ENCODE measurements at places on chromosomes 5 and 9. TPM values are rescaled to one million over a fixed set of nuclear protein-coding genes. Genes with fewer than 3 reads are reported as not detected.

The OBP2B gene
- total RNA-seq: not detected

The MSANTD3 gene
- 70.1 TPM for total RNA-seq

The PHF24 gene
- total RNA-seq: 0.19 TPM

The MYORG gene
- 7.2 TPM for total RNA-seq

The NEUROG1 gene
- not detected for total RNA-seq

The IL33 gene
- 0.27 TPM for total RNA-seq

The FNIP1 gene
- total RNA-seq: 10.5 TPM

The NAA35 gene
- 26.6 TPM for total RNA-seq

The SLC6A19 gene
- 0.32 TPM for total RNA-seq

The VPS13A gene
- total RNA-seq: 10.1 TPM

The MRPS27 gene
- total RNA-seq: 62.9 TPM

The SPINK6 gene
- total RNA-seq: 0.27 TPM

The MAMDC4 gene
- 3.4 TPM for total RNA-seq

The AHRR gene
- 5.4 TPM for total RNA-seq

The IL4 gene
- not detected for total RNA-seq

The CDH12 gene
- not detected for total RNA-seq

The SLC34A3 gene
- total RNA-seq: 0.07 TPM

The PCDHGA12 gene
- not detected for total RNA-seq

The PCDHGB3 gene
- 0.21 TPM for total RNA-seq

The SPATA6L gene
- 1.9 TPM for total RNA-seq

The TICAM2 gene
- total RNA-seq: 1.5 TPM

The CLTB gene
- total RNA-seq: 154 TPM

The CDH9 gene
- total RNA-seq: not detected

The CD72 gene
- total RNA-seq: 0.39 TPM

The DCANP1 gene
- total RNA-seq: not detected

The MYOT gene
- total RNA-seq: 0.21 TPM

The NNT gene
- total RNA-seq: 10.7 TPM

The QRFP gene
- not detected for total RNA-seq

The TAF1L gene
- total RNA-seq: not detected

The SH3RF2 gene
- total RNA-seq: 3.0 TPM

The PRR16 gene
- total RNA-seq: not detected

The TLR4 gene
- total RNA-seq: 0.20 TPM

The PPP1R26 gene
- total RNA-seq: 17.4 TPM

The GGTA1 gene
- not detected for total RNA-seq

The PCDHGB2 gene
- total RNA-seq: 0.11 TPM

The TAF11L5 gene
- total RNA-seq: not detected

The ANKRD18A gene
- total RNA-seq: 13.7 TPM

The TRUB2 gene
- total RNA-seq: 46.1 TPM

The TMCO6 gene
- total RNA-seq: 10.8 TPM

The IFNK gene
- total RNA-seq: not detected

The CEL gene
- 0.69 TPM for total RNA-seq

The PRUNE2 gene
- 0.09 TPM for total RNA-seq

The CCDC152 gene
- total RNA-seq: not detected

The ZBED3 gene
- total RNA-seq: 4.2 TPM

The PHF2 gene
- 19.1 TPM for total RNA-seq

The MAMDC2 gene
- 0.34 TPM for total RNA-seq

The PCDHGB4 gene
- total RNA-seq: 0.50 TPM
